ENCODE measurements at places on chromosomes 7 and 10.
A peak's percentile ranks its signal among the peaks of the same experiment; 100 is the strongest.

DNA sequence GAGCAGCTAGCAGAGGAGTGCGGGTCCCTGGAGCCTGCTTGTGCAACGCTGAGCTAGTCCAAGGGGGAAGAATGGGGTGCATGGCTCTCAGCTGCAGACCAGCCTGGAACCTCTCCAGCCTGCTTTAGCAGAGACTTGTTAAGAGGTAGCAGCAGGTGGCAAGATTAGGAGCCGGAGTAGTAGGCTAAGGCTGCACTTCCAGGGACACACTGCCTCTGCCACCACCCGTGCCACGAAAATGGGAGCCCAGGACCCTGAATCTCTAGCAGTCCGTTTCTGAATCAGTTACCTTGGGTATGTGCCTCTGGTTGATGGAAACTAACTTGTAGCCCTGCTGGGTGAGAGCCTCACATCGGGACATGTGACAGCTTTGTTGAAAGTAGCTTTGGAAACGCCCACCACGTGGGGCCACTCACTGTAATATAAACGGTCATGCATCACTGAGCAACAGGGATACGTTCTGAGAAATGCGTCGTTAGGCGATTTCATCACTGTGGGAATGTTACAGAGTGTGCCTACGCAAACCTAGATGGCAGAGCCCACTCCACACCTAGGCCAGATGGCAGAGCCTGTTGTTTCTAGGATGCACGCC is 25.9 kb downstream of the HTRA1 start:
- DNase-seq: peak; percentile 76

DNA sequence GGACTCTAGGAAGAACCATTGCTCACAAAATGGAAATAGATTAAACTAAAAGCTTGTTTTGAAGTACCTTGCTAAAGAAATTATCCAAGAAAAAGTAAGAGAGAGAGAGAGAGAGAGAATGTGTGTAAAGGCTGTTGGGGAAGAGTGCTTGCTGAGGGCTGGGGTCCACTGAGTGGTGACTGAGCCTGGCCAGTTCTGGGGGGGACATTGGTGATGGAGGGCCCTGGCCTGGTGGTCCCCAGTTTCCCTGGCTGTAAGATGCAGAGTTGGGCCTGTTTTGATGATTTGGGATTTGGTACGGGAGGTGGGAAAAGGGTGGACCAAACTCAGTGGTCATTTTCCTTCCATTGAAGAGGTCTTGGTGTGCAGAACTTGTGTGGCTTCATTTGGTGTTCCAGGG is 880 bp downstream of the RAMP3 start:
- no peak for DNase-seq

- no peak for DNase-seq
Measured at GRCh38 chr7:74584160-74584954, 73.2 kb upstream of the GTF2I start.

DNA sequence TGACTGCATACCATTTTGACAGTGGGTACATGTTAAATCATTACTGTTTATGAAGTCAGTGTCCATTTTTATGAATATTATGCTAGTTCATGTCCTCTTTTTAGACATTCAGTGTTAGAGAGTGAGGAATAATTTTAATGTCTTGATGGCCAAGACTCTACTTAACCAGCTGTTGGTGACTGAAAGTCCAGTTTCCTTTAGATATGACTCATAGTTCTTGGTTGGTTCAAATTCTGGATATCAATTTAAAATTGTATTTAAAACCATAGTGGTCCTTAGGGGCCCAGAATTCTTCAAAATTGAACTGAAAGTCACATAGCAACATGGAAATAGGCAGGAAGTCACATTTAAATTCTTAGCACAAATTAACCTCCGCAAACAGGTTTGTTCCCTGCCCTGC is 196.5 kb upstream of the PRPS1L1 start:
- DNase-seq: no peak

GRCh38 chr7:107850643-107851042 is 40.3 kb upstream of the DLD start:
- DNase-seq: no peak

- no peak for DNase-seq
Measured at GRCh38 chr10:96858038-96858705, 26.1 kb downstream of the LCOR start.

DNA sequence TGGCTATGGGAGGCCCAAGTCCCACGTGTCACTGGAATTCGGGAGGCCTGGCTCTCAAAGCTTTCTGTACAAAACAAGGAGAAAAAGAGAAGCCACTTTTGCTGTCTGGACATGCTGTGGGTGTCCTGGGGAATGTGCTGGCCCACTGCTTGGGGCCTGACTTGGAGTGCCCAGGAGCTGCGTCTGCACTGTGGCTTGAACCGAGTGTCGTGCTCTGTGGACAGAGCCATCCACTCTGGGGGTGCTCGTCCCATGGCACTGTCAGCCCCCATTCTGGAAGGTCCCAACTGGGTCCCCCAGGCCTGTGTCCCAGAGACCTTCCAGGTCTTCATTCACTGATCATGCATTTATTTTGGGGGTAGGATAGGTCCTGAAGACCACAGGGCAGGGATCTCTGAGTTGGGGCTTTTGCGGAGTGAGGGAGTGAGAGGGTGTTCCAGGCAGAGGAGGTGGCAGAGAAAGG is 138.0 kb downstream of the LHPP start:
- no peak for DNase-seq

GRCh38 chr10:3825862-3826351 is 40.9 kb upstream of the KLF6 start:
- no peak for DNase-seq

GRCh38 chr7:126211875-126212274 is 1040.9 kb downstream of the GRM8 start:
- DNase-seq: no peak
